ENCODE measurements at places on chromosomes 6 and 20.

GRCh38 chr6:56593801-56594318 is 48.8 kb downstream of the DST start:
- peak; percentile 2 for DNase-seq

DNA sequence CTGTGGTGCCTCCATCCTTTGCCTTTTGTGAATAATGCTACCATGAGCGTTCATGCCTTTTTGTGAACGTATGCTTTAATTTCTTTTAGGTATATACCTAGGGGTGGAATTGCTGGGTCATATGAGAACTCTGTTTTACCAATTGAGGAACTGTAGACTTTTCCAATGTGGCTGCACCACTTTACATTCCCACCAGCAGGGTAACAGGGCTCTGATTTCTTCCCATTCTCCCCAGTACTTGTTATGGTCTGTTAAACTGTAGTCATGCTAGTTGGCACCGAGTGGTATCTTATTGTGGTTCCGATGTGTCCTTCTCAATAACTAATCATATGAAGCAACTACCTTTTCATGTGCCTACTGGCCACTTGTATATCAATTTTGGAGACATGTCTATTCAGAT is 312.1 kb downstream of the GMDS start:
- no peak for DNase-seq

GRCh38 chr6:35011096-35012041 is 122.3 kb downstream of the ANKS1A start:
- DNase-seq = no peak

- no peak for DNase-seq
These were observed 557.5 kb upstream of the NOX3 start for GRCh38 chr6:156013155-156013554.

DNA sequence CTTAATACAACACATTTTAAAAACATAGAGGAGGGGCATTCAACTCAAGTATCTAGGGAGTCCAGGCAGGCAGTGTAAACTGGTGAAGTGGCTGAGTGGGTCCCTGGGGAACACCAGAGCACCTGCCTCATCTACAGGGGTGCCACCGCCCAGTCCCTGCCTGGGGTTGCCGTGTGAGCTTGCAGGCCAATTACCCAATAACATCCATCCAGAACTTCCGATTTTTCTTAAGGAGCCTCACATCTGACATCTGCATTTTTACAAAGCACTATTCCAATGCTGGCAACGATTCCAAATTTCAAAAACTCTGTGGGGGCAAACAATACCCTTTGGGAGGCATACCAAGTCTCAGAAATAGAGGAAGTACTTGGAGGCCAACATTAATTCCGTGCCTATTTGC is 288.4 kb upstream of the TSHZ2 start:
- DNase-seq = no peak

Measured in CD4-positive, alpha-beta T cell treated with Interleukin-17A for 1 hour (primary cell).